ENCODE measurements at places on chromosomes 4 and X.

GRCh38 chr4:143083756-143084472, 100.8 kb upstream of the USP38 start:
- peak; percentile 5 for DNase-seq

- no peak for DNase-seq
Measured at GRCh38 chr4:7800410-7800809, 139.3 kb downstream of the AFAP1 start.

GRCh38 chr4:4726051-4726450, 133.4 kb upstream of the MSX1 start:
- DNase-seq, result no peak

DNA sequence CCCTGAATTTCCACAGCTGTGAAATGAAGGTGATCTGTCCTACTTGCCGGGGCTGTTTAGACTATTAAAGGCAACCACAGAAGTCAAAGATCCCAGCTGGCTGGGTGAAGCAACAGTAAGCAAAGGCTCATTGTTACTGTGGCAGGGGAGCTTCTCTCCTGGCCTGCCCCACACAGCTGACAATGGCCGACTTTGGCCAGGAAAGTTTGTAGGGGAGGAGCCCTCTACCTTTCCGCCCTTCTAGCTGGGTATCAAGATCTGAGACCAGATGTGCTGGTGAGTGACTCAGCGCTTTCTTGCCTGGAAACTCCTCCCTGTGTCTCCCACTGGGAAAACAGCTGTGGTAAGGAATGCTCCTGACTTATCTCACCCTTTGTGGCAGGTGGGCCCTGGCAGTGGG, 21.1 kb downstream of the RASSF6 start:
- DNase-seq, result peak; percentile 52

DNA sequence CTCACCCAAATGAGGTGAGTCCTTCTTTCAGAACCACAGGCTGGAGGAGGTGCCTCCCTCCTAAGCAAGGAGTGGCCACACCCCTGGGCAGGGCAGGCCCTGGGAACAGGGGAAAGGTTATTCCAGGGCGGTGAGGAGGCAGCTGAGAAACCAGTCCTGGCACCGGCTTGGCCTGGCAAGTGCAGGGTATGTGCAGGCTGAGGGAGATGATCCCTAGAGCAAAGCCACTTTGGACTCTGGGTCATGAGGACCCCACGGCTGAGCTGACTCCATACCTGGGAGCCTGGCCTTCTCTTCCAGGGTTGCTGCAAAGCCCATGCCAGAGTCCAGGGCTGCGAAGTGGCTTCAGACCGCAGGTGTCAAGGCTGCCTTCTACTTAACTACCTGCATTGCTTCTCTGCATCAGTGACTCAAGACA, 49.5 kb upstream of the HELT start:
- no peak for DNase-seq

DNA sequence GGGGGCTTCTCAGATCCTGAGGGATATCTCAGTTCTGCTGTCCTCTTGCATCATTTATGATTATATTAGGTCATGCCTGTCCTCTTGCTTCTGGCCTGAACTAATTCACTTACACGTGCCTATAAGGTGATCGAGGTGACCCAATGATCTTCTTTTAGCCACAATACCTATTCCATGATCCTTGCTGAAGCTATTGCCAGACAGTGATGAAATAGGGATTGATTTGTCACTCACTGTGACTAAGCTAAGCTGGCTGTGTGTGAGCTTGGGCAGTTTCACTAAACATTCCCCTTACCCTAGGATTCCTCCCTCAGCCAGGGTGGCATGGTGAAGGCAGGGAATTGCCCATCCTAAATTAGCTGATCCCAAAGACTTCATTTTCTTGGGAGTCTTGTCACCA, 19.0 kb downstream of the HADH start:
- peak; percentile 70 for DNase-seq

- DNase-seq, result no peak
Measured at GRCh38 chr4:151105454-151106032, 6.1 kb downstream of the RPS3A start.

DNA sequence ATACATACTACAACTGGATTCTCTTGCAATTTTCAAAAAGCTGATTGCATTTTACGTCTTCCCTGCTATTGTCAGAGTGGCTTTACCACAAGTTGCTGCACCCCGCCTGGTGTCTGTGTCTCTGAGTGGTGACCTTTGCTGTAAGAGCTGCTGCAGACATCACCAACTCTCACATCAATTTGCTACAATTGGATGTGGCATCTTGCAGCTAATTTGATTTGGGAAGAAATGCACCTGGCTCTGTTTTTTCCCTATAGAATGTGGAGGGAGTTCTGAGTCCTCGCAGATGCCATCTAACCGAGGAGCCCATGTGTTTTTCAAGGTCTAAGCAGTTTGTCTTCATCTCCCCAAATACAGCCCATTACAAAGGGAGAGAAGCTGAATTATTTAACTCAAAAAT, 73.8 kb upstream of the PHOX2B start:
- DNase-seq, result no peak

DNA sequence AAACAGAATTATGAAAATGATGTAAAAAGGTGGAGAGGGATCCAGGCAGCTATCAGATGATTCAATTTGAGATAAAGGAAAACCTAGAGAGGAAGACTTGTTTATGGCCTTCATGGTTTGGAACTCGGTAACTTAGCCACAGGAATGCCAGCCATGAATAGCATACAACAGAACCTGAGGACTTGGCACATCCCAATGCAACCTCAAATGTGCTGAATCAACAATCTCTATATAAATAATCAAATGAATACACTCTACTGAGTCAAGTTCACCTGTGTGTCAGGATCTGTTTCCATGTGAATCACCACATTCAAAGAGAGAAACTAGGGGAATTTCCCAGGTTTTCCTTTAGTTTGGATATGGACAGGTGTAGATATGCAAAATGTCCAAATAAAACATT, 86.9 kb downstream of the MBNL3 start:
- peak; percentile 3 for DNase-seq

Measured in AG10803 (cell line).